Progenitor cell of endocrine pancreas (in vitro differentiated cells): ENCODE measurements at places on chromosomes 4 and X.

- no peak for DNase-seq
Measured at GRCh38 chr4:186653969-186654368, 69.7 kb downstream of the FAT1 start.

- no peak for DNase-seq
Measured at GRCh38 chr4:186021461-186022167, 47.3 kb upstream of the TLR3 start.

DNA sequence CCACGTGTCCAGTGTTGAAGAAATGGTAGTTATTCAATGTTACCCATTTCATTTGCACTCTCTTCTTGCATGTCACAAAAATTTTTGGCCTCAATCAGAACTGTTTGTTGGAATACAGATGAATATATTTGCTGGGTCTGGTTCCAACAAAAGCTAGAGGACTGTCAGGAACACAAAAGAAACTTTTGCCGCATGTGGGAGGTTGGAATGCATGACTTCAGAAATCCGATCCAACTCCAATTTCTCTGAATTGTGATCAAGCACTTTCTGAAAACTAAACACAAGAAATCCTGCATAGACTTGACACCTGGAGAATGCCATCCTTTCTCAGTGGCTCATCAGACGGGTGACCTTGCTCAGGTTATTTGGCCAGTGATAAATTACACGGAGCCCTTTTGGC is 15.4 kb downstream of the SETD7 start:
- DNase-seq, result no peak

- DNase-seq, result no peak
Measured at GRCh38 chr4:77699731-77700210, 94.2 kb downstream of the CXCL13 start.

- DNase-seq, result no peak
Measured at GRCh38 chr4:112421911-112422310, 94.1 kb downstream of the NEUROG2 start.

- no peak for DNase-seq
Measured at GRCh38 chr4:14260591-14260990, 633.1 kb upstream of the BOD1L1 start.

DNA sequence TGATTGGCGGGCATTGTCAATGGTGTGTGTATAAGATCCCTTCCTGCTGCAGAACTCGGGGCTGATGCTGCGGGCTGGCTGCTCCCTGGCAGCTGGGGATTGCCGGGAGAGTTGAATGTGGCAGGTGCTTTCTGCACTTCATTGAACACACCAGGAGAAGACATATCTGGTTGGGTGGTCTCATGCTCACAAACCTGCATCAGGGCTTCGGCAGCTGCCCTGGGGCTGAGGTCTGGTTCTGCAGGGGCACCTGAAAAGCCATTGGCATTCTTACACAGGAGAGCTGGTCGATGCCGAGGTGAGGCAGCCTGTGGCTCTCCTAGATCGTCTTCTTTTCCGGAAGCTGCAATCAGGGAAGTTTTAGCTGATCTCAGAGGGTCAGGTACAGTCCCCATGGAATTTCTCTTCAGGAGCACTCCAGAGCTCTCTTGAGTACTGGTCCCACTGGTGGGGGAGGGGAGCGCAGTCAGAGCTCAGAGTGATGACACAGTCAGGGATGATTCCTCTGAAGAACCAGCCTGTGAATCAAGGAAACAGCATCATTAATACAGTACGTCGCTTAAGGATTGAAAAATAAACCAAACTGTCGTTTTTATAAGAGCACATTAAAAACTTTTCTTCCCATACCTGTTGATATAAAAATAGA is 57.8 kb downstream of the GPRIN3 start:
- no peak for DNase-seq
